ENCODE measurements at places on chromosomes 11 and 22. TPM values are rescaled to one million over a fixed set of nuclear protein-coding genes. Genes with fewer than 3 reads are reported as not detected.

- peak; percentile 16 for DNase-seq
Measured at GRCh38 chr11:111936040-111936540, 1.1 kb upstream of the DIXDC1 start.

DNA sequence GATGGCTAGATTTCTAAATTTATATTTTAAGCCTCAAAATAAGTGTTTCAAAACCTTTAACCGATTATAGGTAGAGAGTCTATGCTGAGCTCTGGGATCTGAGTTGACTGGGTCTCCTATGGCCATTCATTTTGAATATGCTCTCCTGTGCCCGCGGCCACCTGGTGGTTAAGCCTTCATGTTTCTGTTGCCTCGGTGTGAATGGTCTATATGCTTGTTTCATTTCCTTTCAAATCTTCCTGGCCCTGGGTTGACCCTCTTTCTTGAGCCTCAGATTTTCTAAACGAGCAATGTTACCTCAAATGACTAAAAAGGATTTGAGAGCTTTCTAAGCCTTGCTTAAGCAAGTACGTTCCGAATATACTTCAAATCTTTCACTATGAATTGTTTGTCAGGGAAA is 789.4 kb upstream of the KIRREL3 start:
- DNase-seq: no peak

The DBX1 gene
- 0.36 TPM for total RNA-seq

- DNase-seq: peak; percentile 89
Measured at GRCh38 chr22:19986410-19987341, 29.9 kb downstream of the ARVCF start.

- DNase-seq: no peak
Measured at GRCh38 chr11:84241343-84242131, 955.4 kb upstream of the CCDC90B start.

GRCh38 chr11:33802194-33802950 is 28.1 kb upstream of the FBXO3 start:
- DNase-seq: no peak

The IL10RA gene
- 0.48 TPM for total RNA-seq

- DNase-seq: no peak
Measured at GRCh38 chr11:96394773-96395172, 5.0 kb downstream of the JRKL start.

DNA sequence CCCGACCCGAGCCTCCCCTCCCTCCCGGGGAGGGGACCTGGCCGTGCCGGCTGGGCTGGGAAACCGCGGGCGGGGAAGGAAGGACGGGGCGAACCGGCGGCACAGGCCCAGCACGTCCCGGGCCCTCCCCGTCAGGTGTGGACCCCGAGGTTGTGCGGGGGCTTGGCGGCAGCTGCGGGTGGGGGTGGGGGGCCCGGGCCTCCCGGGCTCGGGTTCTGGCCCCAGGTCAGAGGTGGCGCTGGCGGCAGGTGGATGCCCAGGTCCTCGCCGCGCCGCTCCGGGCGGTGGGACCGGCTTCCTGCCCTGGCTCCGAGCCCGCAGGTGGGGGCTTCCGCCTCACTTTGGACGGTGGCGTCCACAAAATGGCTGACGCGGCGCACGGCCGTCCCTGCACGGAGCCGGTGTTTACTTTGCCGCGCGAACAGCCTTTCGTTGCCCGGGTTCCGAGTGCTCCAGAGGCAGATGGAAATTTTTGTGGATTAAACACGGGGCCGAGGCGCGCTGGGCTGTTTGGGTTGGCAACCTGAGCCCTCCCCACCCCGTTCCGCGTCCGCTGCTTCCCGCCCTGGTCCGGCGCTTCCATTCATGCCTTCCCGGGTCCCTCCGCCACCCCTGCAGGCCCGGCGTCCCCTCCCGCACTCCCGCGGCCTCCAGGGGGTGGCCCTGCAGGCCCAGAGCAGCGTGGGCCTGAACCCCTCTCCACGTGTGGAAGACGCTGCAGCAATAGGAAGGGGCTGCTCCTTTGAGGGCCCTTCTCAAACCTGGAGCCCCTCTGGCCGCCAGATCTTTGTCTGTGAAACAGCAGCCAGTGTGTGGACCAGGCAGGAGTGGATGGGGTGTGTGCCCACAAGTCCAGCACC is 92.0 kb upstream of the KCNQ1OT1 start:
- DNase-seq: peak; percentile 64

The RBMXL2 gene
- not detected for total RNA-seq

DNA sequence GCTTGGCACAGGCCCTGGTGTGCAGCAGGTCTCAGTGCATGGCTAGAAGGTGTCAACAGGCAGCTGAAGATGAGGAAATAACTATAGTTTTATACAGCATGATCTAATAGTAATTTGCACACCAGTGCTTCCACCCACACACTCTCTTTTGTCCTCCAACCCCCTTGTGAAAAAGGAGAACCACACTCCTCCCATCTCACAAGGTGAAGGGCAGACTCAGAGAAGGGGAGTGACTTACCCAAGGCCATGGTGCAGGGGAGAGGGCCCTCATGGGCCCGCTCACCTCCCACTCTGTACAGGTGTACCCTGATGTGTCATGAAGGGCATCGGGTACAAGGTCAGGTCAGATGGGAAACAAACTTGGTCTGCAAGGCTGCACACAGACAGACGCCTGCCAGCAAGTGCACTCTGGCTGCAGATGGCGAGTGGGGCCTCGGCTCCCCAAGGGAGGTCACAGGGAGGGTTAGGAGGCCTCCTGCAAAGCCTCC is 53.4 kb downstream of the DGCR2 start:
- DNase-seq: no peak

GRCh38 chr11:44029977-44030911 is 17.5 kb upstream of the ACCSL start:
- peak; percentile 34 for DNase-seq

The OR4A16 gene
- not detected for total RNA-seq

GRCh38 chr22:26276529-26277160 is 107.4 kb downstream of the SEZ6L start:
- DNase-seq: no peak

- no peak for DNase-seq
Measured at GRCh38 chr11:69671734-69672465, 3.3 kb downstream of the LTO1 start.

DNA sequence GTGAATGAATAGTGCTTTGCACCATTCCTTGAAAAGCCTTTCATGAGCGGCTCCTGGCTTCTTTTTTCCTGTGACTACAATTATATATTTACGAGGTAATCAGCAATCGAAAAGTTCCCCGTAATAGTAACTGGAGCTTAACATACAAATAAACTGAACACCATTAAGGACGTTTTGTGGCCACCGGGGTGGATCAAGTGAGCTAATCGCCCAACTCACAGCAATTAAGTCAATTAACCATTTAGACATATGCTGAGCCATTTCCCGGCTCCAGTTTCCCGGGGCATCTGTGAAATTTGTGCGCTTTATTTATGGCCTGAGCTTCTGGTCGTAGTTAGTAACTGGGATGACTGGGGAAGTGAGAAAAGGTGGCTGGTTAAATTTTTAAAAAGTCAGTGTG is 465.2 kb downstream of the MIAT start:
- DNase-seq: no peak

The PICK1 gene
- 45.4 TPM for total RNA-seq

- DNase-seq: no peak
Measured at GRCh38 chr11:34909415-34909814, 6.8 kb downstream of the APIP start.

DNA sequence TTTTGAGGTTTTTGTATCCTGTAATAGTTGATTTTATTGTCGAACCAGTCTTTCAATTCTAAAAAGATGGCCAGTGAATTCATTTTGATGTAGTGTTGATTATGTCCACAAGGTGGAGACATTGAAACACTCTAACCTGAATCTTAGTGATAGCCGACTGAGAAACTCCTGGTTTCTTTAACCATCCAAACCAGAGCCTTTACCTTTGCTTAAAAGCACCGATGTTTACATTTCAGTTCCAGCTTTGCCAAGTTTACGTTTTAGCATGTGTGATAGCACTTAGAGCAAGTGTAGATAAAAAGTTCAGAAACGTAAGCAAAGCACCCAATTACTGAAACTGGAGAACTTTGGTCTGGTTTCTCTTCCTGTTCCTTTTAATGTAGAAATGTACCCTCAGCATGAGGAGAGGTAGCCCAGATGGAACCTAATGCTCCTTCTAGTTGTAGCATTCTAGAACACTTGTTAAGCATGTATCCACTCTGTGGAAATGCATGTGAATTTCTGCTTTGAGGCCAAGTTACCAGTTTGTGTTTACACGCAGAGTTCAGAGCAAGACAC is 208.6 kb downstream of the DBX1 start:
- no peak for DNase-seq

The PKDREJ gene
- 0.05 TPM for total RNA-seq

DNA sequence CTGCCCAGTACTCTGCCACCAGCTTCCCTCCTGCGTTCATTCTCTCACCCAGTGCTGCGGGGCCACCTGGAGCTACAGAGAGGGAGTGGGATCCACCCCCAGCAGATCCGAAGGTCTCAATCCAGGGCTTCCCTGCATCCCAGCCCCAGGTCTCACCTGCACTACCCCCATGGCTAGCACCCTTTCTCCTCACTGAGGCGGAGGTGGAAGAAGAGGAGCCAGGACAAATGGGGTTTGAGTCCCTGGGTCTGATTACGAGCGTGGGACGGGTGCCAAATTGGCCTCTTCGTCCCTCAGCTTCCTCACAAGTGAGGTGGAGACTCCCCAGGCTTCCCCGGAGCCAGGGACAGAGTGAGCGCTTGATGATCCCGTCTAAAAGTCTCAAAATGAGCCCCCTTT is 64.2 kb downstream of the NFAM1 start:
- DNase-seq: no peak

DNA sequence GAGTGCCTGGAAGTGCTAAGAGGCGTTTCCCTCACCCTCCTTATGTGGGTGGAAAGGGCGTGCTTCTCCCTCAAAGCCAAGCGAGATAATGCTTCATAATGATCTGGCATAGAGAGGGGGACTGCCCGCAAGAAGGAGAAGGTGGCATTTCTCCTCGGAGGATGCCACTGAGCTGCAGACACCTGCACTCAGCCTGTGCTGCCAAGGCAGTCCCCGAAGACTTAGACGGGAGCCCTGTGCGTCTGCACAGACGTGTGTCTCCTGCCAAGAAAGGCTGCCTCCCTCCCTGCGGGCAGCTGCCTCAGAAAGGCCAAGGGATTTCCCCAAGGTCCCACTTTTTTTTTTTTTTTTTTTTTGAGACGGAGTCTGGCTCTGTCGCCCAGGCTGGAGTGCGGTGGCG is 48.1 kb upstream of the SPATA19 start:
- DNase-seq: no peak

The C22orf42 gene
- 4.6 TPM for total RNA-seq

- DNase-seq: no peak
Measured at GRCh38 chr22:45251825-45252224, 11.1 kb upstream of the KIAA0930 start.

The SMTNL1 gene
- not detected for total RNA-seq
